ENCODE measurements at places on chromosomes 13 and 19.

DNA sequence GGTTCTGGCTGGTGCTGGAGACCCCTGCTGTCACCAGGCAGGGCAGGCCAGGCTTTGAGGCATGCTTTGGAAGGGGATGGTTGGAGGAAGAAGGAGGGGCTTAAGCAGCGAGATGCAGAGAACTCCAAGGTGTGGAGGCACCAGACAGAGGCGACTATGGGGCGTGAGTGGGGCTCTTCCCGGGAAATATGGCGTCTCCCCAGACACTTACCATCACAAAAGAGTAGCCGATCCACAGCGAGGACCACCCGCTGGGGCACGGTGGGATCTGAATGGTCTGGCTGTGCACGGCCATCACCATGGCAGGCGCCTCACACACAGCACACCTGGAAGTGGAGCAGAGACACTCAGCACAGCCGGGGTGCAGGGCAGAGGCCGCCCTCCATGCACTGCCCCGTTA lies 151.9 kb downstream of the COL4A1 start:
- no peak for DNase-seq

GRCh38 chr19:30824809-30825208 lies 452.6 kb downstream of the ZNF536 start:
- DNase-seq = no peak

GRCh38 chr19:35742121-35742724 lies at the start of gene IGFLR1:
IGFLR1 (minus strand) TSS chr19:35742452; CDS start chr19:35741180, 1,272 bp downstream.
- no peak for DNase-seq

GRCh38 chr13:75481176-75482069 lies 546 bp downstream of the TBC1D4 start:
- DNase-seq = peak; percentile 55

DNA sequence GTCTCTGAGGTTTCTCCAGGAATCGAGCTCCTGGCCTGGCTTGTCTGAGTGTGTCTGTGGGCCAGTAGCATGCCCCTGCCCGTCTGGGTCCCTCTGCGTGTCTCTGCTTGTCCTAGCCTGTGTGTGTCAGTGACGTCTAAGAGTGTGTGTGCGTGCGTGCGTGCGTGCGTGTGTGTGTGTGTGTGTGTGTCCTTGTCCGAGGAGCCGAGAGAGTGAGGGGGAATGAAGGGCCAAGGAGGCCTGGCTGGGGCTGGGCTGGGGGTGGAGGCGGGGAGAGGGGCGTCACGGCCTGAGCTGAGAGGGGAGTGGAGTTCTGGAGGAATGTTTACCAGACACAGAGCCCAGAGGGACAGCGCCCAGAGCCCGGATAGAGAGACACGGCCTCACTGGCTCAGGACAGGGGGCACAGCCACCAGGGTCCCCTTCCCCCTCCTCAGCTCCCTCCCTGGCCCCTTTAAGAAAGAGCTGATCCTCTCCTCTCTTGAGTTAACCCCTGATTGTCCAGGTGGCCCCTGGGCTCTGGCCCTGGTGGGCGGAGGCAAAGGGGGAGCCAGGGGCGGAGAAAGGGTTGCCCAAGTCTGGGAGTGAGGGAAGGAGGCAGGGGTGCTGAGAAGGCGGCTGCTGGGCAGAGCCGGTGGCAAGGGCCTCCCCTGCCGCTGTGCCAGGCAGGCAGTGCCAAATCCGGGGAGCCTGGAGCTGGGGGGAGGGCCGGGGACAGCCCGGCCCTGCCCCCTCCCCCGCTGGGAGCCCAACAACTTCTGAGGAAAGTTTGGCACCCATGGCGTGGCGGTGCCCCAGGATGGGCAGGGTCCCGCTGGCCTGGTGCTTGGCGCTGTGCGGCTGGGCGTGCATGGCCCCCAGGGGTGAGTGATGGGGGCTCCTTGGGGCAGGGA lies at the start of gene AXL:
AXL (plus strand) TSS at position 609 of the 893 bp plus-strand sequence; CDS start at position 779, 170 bp downstream.
- peak; percentile 85 for DNase-seq

DNA sequence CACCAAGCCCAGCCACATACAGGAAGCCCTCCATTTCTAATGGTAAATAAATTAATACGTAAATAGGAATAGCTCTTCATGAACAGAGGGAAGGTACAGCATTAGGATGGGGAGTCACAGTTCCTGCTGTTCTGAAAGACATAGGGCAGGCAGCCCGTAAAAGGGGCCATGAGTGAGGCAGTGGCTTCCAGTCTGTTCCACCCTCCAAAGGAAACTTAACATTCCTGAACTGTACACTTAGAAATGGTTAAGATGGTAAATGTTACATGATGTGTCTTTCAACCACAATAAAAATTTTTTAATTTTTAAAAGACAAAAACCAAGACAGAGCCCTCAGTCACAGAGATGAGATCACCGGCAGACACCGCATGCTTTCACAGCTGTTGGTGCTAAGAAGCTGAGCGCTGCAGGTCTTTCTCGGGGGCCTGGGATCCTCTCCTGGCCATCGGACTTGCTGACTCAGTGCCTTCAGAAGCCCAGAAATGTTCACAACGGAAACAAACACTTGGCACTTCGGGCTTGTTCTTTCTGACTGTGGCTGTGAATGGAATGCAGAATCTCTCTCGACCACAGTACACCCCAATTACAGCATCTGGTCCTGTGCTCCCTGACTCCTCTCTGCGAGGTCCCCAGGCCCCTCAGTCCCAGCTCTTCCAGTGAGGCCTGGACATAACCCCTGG lies 36.4 kb downstream of the EPS15L1 start:
- DNase-seq = peak; percentile 92

- DNase-seq = no peak
Measured at GRCh38 chr13:25585000-25585399, 213.2 kb downstream of the ATP8A2 start.

GRCh38 chr19:17780781-17781180 lies 14.2 kb upstream of the B3GNT3 start:
- DNase-seq = no peak

DNA sequence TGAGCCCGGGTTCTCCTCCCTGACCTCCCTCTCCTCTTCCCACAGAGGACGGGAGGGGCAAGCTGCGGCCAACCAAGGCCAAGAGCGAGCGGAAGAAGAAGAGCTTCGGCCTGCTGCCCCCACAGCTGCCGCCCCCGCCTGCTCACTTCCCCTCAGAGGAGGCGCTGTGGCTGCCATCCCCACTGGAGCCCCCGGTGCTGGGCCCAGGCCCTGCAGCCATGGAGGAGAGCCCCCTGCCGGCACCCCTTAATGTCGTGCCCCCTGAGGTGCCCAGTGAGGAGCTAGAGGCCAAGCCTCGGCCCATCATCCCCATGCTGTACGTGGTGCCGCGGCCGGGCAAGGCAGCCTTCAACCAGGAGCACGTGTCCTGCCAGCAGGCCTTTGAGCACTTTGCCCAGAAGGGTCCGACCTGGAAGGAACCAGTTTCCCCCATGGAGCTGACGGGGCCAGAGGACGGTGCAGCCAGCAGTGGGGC lies 162.2 kb downstream of the KDM4B start:
- no peak for DNase-seq

DNA sequence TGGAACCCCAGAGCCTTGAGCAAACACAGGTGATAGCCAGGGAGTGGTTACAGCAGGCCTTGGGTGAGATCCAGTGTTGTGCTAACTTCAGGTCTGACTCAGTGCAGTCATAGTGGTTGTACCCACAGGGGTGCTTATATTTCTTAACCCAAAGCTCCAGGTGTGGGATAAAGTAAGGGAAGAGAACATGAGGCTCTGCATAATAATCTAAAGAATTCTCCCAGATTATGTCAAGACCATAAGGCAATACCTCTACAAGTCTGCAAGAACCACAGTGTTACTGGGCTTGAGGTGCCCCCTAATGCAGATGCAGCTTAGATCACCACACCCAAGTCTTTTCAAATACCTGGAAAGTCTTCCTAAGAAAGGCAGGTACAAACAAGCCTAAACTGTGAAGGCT lies 485.4 kb downstream of the RFC3 start:
- DNase-seq = no peak

GRCh38 chr13:40241125-40241798 lies 425.2 kb downstream of the FOXO1 start:
- DNase-seq = no peak

GRCh38 chr13:65638572-65639168 lies 1591.5 kb downstream of the PCDH9 start:
- DNase-seq = peak; percentile 8

DNA sequence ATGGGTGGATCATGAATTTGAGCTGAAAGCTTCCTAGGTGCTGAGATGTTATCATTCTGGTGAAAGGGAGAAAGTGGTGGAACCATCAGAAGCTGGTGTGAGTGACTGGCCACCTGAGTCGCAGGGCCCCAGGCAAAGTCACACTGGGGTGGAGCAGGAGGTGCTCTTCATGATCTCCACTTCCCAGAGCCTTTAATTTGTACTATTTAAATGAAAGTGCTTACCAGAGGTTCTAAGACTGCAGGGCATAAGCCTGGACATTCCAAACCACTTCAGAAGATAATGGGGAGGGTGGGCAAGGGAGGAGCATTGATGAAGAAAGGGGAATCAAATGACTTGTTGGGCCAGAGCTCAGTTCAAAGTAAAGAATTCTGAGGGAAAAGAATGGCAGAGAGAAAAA lies 156.1 kb downstream of the RGCC start:
- DNase-seq = no peak

- no peak for DNase-seq
Measured at GRCh38 chr13:100529666-100530377, 58.8 kb downstream of the GGACT start.

DNA sequence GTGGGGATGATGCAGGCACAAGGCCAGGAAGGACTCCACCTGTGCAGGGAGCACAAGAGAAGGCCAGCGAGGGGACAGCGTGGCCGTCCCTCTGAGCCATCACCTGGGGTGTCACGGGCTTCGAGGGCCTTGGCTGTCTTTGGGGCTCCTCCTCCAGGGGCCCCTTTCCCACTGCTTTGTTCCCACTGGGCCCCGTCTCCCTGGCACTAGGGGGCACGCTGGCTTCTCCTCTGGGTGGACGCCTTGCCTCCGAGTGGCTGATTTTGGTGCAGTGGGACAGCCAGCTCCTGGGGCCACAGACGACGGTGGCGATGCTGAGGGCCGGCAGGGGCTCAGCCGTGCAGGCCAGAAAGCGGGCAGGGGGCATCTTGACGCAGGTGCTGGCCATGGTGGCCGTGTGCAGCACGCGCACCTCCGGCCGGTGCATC lies 43.2 kb upstream of the GRTP1 start:
- no peak for DNase-seq

DNA sequence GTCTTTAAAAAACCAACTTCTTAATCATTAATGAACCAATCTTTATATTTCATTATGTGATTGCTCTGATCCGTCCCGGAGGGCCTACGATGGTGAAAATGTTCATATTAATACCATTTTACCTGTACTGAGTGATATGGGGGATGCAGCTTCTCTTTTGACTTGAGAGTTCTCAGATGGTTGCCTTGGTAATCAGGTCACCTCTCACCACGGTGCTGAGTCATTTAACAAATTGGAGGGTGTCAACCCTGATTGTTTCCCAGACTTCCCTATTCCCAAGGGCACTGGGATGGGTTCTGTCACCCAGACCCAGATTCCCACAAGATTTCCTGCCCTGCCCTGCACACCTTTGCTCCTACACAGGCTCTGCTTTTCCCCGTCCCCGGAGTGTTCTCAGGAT lies 128.5 kb upstream of the TMTC4 start:
- no peak for DNase-seq

DNA sequence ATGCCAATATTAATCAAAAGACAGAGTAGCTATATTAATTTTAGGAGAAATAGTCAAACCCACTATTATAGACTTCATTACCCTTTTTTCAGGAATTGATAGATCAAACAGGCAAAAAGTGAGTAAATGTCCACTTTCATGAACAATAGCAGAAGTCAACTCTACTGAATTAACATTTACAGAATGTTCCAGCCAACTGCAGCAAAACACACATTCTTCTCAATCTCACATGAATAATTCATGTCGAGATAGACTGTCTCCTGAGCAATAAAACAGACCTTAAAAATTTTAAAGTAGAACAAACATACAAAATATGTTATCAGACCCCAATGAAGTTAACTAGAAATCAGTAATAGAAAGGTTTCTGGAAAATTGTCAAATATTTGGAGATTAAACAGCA lies 118.4 kb downstream of the MYO16 start:
- DNase-seq = no peak

- no peak for DNase-seq
Measured at GRCh38 chr13:34931572-34931971, 10.5 kb upstream of the NBEA start.

- peak; percentile 93 for DNase-seq
Measured at GRCh38 chr19:8361921-8362793, 1.8 kb upstream of the ANGPTL4 start.

GRCh38 chr19:49442771-49443365 lies 1.5 kb upstream of the SLC17A7 start:
- DNase-seq = peak; percentile 91

GRCh38 chr19:10881403-10882107 lies 10.2 kb downstream of the CARM1 start:
- DNase-seq = no peak

- no peak for DNase-seq
Measured at GRCh38 chr13:78841358-78841963, 182.5 kb upstream of the OBI1 start.

DNA sequence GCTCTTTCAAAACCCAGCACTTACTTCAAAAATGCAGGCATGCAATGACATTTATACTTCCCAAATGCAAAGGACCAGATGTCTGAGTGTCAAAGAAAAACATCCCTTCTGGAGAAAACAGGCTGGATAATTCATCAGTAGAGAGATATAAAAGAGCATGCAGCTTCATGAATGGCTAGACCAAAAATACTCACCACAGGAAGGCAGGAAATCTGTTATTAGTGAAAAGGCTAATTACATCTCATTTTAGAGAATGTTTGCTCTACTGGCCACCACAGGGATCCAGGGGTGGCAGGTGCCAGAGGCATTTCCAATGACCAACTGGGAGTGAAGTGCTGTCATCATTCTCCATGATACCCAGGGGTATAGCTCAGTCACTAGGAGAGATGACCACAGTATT lies 106.5 kb downstream of the LHFPL6 start:
- DNase-seq = no peak

DNA sequence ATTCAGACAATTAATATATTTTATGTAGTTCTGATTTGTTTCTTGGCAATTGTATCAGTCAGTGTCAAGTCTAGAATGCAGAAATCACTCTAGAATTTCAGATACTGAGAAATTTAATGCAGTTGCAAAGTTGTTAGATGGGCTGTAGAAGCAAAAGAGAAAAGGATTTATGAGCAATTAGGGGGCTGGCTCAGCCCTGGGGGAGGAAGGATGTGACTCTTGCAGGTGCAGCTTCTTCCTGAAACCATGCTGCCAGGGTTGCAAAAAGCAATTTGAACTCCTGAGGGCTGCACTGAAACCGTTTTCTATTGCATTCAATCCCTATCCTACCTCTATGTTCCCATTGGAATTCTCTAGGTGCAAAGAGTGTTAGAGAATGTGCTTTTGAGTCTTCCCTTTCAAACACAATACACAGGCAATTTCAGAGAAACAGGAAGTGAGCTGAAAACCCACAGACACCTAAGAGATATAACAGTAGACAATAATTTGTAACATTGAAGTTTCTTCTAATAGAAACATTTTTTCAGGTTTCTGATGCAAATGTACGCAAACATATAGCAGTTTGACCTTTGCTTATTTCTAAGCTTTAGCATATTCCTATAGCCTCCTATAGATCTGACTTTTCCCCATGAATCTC lies 814.7 kb upstream of the ATXN8OS start:
- DNase-seq = no peak

GRCh38 chr13:31134039-31134711 lies 27.5 kb downstream of the HSPH1 start:
- DNase-seq = no peak

GRCh38 chr19:17086834-17087233 lies 11.3 kb downstream of the MYO9B start:
- no peak for DNase-seq

GRCh38 chr13:64801768-64802167 lies 2428.4 kb downstream of the PCDH9 start:
- no peak for DNase-seq
